Chondrocyte (in vitro differentiated cells): ENCODE measurements at places on chromosomes 13 and 19. TPM values are rescaled to one million over a fixed set of nuclear protein-coding genes. Genes with fewer than 3 reads are reported as not detected.

GARIN5A gene
- total RNA-seq: 1.7 to 2.1 TPM (median 1.9 TPM) in 3 replicates

FUT2 gene
- not detected in 3 replicates for total RNA-seq

DNA sequence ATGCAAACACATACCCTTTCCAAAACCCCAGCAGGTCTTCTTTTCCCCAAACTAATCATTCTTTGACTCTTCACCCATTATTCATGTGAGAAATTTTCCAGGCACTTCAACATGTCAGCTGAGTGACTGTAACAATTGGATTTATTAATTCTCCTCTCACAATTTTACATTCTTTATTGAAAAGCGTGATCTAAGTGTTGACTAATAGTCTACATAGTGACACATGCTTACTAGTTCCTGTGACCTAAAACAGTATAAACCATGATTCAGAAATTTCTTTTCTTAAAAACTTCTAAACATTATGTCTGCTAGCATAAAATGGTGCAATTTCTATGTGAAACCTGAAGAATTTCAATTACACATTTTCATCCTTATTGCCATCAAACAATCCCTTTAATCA, 532.3 kb downstream of the GPC5 start:
- DNase-seq: no peak

GRCh38 chr13:94181461-94182107, 297.9 kb downstream of the DCT start:
- DNase-seq: no peak

- DNase-seq: no peak
Observed at GRCh38 chr19:30888937-30889336, 460.3 kb downstream of the TSHZ3 start.
